NCI-H1092 (cell line): ENCODE measurements at places on chromosomes 13 and 19.

GRCh38 chr19:6663236-6664201, 6.4 kb downstream of the TNFSF14 start:
- no peak for DNase-seq

DNA sequence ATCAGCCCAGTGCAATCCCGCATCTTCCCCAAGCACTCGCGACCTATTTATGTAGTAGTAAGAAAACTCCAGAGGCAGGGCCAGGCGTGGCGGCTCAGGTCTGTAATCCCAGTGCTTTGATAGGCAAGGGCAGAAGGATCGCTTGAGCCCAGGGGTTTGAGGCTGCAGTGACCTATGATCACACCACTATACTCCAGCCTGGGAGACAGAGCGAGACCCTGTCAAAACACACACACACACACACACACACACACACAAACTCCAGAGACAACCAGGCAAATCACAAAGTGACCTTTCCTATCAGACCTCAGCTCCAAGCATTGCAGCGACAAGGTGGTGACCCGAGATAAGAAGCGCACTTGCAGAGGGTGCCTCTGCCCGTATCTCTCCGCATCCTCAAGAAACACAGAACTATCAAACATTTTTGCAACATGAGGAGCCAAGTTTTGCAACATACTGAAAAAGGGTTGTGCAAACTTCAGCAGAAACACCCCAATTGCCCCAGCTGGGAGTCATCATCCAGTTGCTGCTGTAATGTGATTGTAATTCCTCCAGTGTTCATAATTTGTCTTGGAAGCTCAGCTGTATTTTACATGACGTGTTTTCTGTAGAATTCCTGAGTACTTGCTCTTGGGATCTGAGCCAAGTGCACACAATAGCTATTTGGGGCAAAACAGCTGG, 8.7 kb upstream of the KLF2 start:
- no peak for DNase-seq

DNA sequence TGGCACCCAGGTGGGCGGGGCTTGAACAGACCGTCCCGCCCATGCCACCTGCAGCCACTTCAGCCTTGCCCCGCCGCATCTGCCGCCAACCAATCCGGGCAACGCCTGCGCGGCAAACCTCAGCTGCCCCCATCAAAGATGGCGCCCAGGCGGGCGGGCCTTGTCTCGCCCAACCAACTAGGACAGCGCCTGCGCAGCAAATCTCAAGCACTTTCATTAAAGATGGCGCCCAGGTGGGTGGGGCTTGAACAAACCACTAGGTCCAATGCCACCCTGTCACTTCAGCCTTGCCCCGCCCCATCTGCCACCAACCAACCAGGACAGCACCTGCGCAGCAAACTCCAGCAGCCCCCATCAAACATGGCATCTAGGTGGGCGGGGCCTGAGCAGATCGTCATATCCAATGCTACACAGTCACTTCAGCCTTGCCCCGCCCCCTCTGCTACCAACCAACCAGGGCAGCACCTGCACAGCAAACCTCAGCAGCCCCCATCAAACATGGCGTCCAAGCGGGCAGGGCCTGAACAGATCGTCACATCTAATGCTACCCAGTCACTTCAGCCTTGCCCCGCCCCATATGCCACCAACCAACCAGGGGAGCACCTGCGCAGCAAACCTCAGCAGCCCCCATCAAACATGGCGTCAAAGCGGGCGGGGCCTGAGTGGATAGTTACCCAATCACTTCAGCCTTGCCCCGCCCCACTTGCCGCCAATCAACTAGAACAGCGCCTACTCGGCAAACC, 1.4 kb downstream of the PEG3 start:
- no peak for DNase-seq

DNA sequence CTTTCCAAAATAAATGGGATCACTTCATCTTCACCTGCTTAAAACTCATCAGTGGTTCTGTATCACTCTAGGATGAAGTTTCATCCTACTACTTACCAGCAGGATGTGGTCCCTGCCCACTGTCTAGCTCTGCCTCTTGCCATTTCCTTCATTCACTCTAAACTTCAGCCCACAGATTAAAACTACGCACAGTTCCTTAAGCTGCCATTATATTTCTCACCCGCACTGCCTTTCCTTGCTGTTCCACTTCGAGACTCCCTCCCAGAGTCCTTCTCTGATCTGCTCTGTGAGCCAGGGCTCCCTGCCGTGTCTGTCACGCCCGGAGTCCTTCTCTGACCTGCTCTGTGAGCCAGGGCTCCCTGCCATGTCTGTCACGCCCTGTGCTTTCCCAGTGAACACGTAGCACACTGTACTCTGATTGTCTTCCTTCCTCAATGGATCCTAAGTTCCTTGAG, 52.0 kb upstream of the NPAS1 start:
- DNase-seq: no peak

- no peak for DNase-seq
These were observed 28.0 kb upstream of the RB1 start for GRCh38 chr13:48275507-48275906.

- DNase-seq: no peak
These were observed 9.9 kb upstream of the FLT3LG start for GRCh38 chr19:49463960-49464740.

DNA sequence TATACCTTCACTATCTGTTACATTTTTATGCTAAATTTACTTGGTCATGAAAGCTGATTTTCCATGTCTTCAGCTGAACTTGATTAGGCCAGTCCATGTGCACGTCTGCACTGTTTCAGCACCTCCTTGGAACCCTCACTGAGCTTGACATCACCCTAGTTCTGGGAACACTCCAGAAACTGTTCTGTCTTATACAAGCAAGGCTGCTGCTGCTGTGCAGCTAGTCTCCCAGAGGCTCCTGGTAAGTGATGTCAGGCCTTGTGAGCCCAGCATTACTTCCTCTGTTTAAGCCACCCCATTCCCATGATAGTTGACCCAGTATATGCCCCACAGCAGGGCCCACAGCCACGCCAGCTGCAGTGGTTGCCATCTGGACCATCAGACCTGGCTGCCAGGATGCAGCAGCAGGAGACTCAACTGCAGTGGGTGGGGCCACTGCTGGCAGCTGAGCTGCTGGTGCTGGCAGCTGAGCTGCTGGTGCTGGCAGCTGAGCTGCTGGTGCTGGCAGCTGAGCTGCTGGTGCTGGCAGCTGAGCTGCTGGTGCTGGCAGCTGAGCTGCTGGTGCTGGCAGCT, 90.5 kb upstream of the AKAP11 start:
- no peak for DNase-seq

GRCh38 chr13:104592127-104592526, 1525.9 kb upstream of the SLC10A2 start:
- DNase-seq: no peak

DNA sequence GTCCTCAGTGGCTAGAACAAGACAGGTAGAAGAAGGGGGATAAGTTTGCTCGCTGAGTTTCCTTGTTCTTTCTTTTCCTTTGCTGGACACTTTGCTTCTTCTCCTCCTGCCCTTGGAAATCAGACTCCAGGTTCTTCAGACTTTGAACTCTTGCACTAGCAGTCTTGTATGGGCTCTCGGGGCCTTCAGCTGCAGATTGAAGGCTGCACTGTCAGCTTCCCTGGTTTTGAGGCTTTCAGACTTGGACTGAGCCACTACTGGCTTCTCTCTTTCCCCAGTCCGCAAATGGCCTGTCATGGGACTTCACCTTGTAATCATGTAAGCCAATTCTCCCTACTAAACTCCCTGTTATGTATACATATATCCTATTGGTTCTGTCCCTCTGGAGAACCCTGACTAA, 379.8 kb downstream of the NDFIP2 start:
- no peak for DNase-seq

- no peak for DNase-seq
These were observed 3.1 kb upstream of the TNFSF13B start for GRCh38 chr13:108266321-108266990.

DNA sequence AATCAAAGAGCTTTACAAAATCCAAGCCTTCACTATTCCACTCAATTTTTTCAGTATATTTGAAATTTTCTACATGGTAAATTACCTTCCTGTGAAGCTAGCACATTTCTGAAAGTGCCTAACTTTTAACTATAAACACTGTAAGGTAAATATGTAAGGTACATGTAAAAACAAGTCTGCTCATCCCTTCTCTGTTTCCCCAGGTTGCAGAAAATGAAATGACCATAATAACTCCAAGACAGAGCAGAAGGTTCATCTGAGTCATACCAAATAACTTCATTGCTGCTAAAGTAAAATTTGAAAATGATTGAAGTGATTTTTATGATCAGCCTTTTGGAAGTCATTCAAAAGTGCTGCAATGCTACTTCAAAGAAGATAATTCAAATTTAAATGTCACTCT, 28.6 kb downstream of the FGF14 start:
- no peak for DNase-seq

- peak; percentile 53 for DNase-seq
These were observed 82.4 kb upstream of the IRS2 start for GRCh38 chr13:109868578-109869311.

- DNase-seq: no peak
These were observed 34.4 kb downstream of the STARD13 start for GRCh38 chr13:33251131-33251661.

GRCh38 chr13:108315991-108316390, 46.5 kb downstream of the TNFSF13B start:
- no peak for DNase-seq

DNA sequence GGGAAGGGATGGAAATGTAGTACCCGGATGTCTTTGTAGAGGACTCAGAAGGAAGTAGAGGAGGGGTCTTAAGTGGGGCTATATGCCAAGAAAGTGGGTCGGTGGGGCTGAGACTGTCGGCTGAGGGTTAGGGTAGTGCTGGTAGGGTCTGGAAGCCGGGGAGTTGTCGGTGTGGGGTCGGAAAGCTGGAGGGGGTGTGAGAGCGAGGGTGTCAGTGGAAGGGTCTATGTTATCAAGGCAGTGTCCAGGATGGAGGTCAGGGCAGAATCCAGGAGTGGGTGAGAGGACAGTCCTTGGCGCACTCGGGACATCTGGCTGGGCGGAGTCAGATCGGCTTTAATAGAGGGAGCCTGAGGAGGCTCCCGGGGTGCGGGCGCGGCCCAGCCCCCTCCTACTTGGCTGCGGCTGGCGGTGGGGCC, 1.7 kb downstream of the HSPB6 start:
- DNase-seq: no peak

DNA sequence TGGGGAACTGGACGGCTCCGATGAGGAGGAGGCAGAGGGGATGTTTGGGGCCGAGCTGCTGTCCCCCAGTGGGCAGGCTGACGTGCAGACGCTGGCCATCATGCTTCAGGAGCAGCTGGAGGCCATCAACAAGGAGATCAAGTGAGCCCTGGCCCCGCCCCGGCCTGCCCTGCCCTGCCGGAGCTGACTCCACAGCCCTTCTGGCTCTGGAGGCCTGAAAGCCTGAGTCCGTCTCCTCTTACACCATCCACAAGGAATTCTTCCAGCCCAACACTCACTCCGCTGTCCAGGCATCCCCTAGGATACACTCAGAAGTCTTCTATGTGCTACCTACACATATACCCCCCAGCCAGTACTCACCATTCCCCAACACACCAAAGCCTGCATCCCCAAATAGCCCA, 17.4 kb downstream of the PPFIA3 start:
- no peak for DNase-seq

DNA sequence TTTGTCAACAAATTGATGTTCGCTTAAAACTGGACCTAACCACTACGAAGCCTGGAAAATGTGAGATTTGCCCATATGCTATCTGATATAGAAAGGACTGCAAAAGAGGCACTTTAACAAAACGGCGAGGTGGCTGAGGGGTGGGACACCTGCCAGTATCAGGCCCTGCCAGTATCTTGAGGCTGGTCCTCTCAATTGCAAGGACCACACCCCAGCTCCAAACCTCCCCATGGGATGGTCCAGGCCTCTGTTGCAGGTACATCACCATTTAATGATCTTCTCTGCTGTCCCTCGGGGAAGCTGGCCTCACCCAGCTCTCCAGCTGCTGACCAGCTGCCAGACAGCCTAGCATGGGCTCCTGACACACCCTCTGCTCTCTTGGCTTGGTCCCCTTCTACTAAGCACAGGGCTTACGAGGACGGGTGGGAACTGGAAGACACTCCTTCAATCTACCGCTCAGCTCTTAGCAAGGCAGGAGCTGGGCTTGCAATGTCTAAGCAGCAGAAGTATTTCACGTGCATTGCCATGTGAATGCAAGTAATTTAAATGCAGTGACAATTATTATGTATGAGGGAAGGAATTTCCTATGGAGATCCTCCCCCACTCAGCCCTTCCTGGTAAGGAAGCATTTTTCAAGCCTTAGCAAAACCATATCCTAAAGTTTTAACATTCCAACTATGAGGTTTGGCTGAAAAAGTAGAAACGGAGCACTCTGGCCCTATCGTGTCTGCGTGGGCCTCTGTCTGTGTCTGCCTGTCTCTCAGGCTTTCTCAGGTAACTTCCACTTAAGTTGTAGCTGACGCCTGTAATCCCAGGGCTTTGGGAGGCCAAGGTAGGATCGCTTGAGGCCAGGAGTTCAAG, 63.9 kb downstream of the LATS2 start:
- no peak for DNase-seq

- DNase-seq: no peak
These were observed 166.4 kb downstream of the KATNAL1 start for GRCh38 chr13:30140973-30141372.

GRCh38 chr13:98860491-98860890, 108.0 kb upstream of the SLC15A1 start:
- no peak for DNase-seq

DNA sequence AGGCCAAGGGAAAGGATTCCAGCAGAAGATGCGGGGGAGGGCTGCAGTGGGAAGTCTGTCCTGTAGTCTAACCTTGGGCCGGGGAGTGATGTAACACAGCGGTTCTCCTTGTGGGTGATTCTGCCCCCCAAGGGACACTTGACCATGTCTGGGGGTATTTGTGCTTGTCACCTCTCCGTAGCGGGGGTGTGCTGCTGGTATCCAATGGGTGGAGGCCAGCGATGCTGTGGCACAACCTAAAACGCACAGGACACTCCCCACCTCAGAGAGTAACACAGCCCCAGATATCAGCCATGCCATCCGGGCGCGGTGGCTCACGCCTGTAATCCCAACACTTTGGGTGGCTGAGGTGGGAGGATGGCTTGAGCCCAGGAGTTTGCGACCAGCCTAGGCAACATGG, 36.3 kb downstream of the ZNRF4 start:
- no peak for DNase-seq

- no peak for DNase-seq
These were observed 184.2 kb downstream of the ABCC4 start for GRCh38 chr13:95117092-95117491.

- DNase-seq: no peak
These were observed 9.2 kb downstream of the PLEKHJ1 start for GRCh38 chr19:2226840-2227360.

DNA sequence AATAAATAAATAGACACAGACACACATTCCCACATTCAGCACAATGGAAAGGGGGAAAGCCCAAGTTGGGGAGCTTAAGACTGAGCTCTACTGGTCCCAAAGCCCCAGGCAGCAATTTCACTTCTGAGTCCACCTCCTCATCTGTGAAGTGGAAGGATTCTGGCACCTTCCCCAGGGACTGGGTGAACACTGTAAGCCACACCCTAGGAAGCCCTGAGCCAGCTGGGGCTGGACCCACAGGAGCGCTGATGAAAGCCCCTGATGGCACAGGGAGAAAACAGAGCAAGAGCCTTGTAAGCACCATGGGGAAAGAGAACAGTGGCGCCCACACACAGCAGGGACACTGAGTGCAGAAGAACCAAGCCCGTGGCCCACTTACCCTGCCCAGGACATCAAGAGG, 37.8 kb downstream of the EPS15L1 start:
- no peak for DNase-seq

GRCh38 chr13:111462221-111462764, 141.9 kb downstream of the TEX29 start:
- no peak for DNase-seq

- no peak for DNase-seq
These were observed 61.8 kb downstream of the AKAP11 start for GRCh38 chr13:42333613-42334328.

GRCh38 chr13:37662624-37663023, 64.1 kb upstream of the POSTN start:
- no peak for DNase-seq
